Anterior cingulate cortex (tissue), 58 donors: ENCODE measurements at places on chromosomes 6 and 20.

DNA sequence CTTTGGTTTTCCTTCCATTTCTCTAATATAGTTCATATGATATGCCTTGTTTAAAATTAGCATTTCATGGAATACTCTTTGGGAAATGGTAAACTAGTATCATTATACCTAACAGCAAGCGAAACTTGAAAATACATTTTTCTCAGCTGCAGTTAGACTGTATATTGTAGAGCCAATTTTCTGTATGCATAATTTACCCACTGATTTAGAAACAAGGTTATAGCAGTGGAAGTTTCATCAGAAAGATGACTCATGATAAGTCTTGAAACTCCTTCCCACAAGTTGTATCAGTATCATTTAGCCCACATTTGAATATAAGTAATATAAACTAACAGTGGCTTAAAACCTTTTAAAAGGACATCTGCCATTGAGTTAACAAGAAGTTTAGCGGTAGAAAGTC, 164.8 kb upstream of the BMP5 start:
- no peak for DNase-seq

DNA sequence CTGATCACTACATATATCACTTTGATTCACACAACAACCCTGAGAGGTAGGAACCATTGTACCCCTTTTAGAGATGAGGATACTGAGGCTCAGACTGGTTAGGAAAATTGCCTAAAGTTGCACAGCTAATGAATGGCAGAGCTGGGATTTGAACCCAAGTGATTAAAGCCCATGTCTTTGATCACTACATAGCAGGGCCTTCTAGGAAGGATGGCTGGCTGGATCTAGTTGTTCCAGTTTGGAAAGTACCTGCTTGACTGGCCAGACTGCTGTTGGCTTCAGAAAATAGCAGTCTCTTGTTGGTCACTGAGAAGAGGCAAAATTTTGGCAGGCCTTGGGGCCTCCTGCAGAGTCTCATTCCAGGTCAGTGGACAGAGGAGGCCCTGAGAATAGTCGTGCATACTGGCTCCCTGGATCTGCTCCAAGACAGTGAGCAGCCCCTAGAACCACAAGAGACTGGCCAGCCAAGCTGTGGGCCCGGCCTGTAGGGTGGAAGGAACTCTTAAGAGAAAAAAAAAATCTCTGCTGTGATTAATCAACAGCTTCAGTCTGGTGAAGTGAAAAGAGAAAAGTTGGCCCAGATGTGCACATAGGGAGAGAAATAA, 17.5 kb downstream of the PPARD start:
- DNase-seq: peak; percentile 54

- DNase-seq: no peak
Measured at GRCh38 chr6:26304213-26304796, 60.7 kb upstream of the BTN3A2 start.

DNA sequence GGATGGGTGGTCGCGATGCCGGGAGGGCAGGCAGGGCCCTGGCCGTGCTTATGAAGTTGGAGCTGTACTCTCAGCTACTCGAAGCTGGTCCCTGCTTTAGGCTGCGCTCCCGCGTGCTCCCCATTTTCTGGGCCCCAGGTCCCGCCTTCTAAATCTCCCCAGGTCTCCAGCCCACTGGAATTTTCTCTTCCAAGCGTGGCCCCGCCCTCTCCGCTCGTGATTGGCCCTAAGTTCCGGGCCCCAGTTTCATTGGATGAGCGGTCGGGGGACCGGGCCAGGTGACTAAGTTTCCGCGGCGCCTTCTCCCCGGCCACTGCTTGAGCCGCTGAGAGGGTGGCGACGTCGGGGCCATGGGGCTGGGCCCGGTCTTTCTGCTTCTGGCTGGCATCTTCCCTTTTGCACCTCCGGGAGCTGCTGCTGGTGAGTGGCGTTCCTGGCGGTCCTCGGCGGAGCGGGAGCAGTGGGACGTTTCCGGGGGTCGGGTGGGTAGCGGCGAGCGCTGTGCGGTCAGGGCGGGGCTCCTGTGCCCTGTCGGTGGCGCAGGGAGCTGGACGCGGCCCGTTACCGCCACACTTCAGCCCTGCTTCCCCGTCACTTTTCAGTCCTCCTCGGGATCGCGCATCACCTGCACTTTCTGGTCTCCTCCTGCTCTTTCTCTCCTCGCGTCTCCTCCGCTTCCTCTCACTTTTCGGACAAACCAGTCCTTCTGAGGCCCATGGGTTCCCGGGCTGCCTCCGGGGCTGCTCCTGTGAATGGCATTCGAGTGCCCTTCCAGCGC, at the start of gene MICA:
Gene MICA (plus strand): TSS at position 313 of the 778 bp plus-strand sequence. CDS start 38 bp downstream, at position 351.
- peak; percentile 44 for DNase-seq

DNA sequence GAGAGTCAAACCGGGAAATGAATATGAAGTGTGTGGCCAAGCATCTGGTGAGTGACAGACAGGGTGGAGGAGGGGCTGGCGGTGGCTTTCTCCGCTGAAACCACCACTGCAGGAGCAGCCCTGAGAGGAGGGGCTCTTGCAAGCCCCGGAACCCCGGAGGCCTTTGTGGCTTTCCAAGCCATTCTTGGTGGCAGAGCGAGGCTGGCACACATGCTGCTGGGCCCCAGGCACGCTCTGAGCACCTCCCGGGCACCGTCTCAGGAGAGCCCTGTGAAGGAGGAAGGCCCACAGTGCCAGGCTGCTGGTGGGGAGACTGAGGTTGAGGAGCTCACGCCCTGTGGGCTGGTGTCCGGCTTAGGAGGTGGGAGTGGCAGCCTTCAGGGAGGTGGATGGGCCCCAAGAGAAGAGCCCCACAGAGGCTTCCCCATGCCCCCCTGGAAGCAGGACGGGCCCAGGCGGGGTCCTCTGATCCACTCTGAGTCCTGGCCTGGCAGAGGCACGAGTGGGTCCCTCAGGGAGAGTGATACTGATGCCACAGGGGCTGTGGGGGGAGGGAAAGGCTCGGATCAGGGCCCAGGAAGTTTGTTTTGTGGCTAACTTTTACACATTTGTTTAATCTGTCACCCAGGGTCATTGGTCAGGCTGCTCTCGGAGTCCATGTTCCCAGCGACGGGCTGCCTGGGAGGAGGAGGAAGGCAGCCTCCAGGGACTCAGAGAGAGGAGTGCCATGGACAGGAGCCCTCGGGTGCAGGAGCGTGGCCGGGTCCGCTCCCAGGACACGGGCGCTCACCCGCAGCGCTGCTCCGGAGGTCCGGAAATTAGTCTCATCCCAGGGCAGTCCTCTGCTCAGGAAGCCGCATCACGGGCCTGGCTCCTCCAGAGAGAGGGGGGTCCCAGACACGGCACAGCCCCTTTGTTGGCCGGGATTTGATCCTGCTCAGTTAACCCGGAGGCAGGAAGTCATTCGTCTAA, 170.7 kb downstream of the ERMARD start:
- DNase-seq: no peak

DNA sequence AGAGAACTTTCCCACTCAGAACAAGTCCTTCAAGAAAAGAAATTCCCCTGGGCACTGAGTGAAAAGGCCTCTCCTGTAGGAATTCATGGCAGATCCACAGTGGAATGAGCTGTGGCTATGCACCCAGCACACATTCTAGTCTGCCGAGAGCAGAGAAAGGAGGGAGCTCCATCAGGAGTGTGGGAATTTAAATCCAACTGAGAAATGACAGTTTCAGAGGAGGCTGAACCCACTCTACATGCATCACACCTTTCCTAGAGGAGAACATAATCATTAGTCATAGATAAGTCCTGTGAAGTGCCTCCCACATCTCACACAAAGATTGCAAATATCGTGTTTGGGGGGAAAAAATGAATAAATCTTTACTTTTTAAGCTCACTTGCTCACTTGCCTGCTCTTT, 530.2 kb upstream of the HTR1E start:
- no peak for DNase-seq

- DNase-seq: no peak
Measured at GRCh38 chr6:89655122-89655521, 16.6 kb upstream of the LYRM2 start.

- no peak for DNase-seq
Measured at GRCh38 chr6:94289131-94289530, 869.8 kb upstream of the EPHA7 start.

DNA sequence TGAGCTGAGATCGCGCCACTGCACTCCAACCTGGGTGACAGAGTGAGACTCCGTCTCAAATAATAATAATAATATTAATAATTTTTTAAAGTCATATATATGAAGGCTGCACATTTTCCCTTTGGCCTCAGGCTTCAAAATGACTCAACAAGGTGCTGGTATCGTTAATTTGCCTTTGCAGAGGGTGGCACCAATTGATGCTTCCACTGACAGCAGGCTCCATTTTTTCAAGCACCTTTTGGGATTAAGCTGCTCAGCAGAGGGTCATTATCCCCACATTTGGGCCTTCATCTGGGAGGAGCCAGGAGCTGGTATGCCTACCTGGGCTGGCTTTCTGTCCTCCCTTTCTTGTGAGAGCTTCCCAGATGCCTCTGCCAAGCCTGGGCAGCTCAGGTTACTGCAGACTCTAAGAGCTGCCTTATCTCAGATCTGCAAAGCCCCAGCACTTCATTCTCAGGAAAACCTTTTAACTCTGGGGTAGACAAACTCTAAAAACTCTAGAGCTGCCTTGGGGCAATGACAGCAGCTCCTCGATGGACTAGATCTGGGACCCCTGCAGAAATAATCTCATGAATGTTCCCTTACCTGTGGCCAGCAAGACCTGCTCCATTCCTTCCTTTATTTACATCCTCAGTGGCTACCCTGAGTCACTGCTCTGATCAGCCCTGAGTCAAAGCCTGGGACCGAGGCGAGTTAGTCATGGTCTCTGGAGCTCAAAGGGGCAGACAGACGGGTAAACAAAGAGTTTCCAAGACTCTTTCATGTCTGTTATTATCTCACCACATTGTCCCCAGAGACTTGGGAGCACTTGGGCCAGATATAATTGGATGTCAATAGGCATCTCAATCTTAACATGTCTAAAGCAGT, 80.0 kb upstream of the EYA2 start:
- no peak for DNase-seq

GRCh38 chr6:2021713-2022125, 223.7 kb downstream of the GMDS start:
- DNase-seq: no peak

DNA sequence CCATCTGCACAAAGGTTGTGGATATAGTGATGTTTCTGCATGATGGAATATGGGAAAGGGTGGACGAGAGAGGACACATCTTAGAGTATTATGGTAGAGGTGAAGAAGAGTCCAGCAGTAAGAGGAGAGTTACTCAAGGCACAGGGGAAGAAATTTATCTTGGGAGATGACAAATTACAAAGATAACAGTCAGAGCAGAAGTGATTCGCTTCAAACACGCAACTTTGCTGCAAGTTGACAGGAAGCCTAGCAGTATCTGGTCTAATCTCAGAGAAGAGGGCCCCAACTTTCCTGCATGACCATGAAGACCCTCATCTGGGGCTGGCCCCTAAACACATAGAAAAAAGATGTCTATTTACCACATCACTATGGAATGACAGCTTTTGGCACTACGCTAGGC, 1.2 kb upstream of the CALHM6 start:
- no peak for DNase-seq

- no peak for DNase-seq
Measured at GRCh38 chr6:2081155-2082138, 164.0 kb downstream of the GMDS start.

- no peak for DNase-seq
Measured at GRCh38 chr6:116277124-116277523, 2.6 kb downstream of the TSPYL1 start.

GRCh38 chr6:72824833-72825232, 203.0 kb downstream of the KCNQ5 start:
- no peak for DNase-seq

GRCh38 chr6:135537741-135538301, 40.3 kb upstream of the AHI1 start:
- DNase-seq: no peak

- DNase-seq: no peak
Measured at GRCh38 chr20:13396022-13396421, 174.9 kb downstream of the ISM1 start.

- DNase-seq: no peak
Measured at GRCh38 chr6:112933947-112934346, 586.8 kb downstream of the RFPL4B start.

GRCh38 chr6:158963020-158963808, 36.8 kb downstream of the RSPH3 start:
- no peak for DNase-seq

DNA sequence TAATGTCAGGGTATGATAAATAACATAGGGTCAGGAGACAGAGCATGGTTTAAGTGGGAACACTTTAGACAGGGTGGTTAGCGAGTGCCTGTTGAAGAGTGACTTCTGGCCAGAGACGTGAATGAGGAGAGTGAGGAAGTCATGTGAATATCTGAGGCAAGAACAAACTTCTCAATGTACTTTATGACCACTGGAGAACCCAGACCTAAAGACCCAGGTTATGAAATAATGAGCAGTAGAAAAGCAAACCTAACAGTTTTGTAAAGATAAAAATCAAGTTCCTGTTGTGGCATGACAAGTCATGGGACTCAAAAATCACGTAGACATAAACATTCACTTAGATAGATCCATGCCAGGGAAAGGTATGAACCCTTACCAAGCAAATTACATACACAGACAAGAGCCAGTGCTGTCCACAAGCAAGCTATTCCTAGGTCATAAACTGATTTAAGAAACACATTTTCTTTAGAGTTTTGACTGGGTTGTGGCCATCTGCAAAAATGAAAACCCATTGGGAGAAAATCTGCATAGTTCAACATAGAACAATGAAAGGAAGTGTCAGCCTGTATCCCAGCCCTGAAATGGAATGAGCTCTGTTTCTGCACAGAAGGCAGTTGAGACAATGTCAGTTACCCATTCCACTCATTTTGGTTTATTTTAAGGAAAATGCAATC, 2.2 kb upstream of the MYCT1 start:
- no peak for DNase-seq

GRCh38 chr6:6525933-6526332, 62.6 kb upstream of the LY86 start:
- no peak for DNase-seq

- DNase-seq: no peak
Measured at GRCh38 chr6:166008441-166009369, 158.9 kb downstream of the TBXT start.

GRCh38 chr20:922781-923180, 6.6 kb upstream of the ANGPT4 start:
- DNase-seq: no peak

DNA sequence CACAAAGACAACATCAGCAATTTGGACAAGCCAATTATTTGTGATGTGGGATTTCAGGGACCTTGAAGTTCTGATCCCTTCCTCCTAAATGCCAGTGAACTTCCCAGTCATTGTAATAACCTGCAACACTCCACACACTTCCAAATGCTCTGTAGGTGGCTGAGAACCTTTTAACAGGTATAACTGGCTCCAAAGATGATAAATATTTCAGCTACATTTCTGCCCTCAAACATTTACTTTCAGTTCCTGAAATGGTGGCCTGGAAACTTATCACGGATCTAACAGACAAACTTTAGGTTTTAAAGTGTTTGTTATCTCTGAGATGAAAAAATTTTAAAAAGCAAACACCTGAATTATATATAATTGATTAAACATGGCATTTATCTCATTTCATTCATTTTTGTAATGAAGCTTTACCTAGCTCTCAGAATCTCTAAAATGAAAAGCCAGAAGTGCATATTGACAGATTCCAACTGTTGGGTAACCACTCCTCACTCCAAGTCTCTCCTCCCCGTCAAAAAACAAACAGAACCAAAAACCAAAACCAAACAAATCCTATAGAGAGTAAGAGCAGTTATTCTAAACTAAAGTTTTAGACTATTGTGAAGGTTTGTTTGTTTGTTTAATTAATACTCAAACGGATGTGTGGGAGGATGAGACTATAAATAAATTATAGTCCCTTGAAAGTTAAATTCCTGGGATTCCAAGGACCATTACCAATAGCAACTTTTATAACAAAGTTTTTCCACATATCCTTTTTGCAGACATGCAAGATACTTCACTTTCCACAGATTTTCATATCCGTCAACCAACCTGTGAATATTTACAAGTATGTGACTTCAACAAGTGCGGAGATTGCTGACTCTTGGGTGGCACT, 12.4 kb upstream of the KIAA0408 start:
- no peak for DNase-seq

GRCh38 chr6:162922563-162923166, 194.9 kb downstream of the PACRG start:
- DNase-seq: no peak
